ENCODE measurements at places on chromosomes 16 and 17.

DNA sequence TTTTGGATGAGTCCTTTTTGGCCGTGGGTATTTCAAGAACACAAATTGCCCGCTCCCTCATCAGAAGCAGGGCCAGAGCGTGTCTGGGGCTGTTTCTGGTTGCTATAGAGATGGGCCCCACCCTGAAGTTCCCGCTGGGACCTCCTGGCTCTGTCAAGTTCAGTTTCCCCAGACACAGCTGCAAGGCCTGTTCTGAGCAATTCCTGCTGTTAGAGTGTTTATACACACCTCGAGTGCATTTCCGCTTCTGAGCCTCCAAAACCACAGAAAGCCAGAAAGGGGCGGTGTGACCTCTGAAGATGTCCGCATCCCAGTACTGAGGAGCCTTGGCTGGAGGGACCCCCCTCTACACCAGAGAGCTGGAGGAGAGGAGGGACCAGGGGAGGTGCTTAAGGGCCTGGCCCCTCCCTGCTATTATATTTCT, 9.3 kb upstream of the WBP2 start:
- no peaks in the 10 kb centered on the region for H3K36me3 ChIP-seq
- peak; percentile 52 for DNase-seq
- peak overlapping the region; percentile 86 for H3K27ac ChIP-seq
- H3K27me3 ChIP-seq, result no peaks in the 10 kb centered on the region
- H3K4me3 ChIP-seq, result peak overlapping the region; percentile 28

GRCh38 chr17:47804461-47804860, 17.1 kb downstream of the OSBPL7 start:
- H3K27me3 ChIP-seq, result no peaks in the 10 kb centered on the region
- no peak overlapping the region for H3K27ac ChIP-seq
- DNase-seq, result no peak
- no peaks in the 10 kb centered on the region for H3K4me1 ChIP-seq
- no peak overlapping the region for H3K4me3 ChIP-seq

DNA sequence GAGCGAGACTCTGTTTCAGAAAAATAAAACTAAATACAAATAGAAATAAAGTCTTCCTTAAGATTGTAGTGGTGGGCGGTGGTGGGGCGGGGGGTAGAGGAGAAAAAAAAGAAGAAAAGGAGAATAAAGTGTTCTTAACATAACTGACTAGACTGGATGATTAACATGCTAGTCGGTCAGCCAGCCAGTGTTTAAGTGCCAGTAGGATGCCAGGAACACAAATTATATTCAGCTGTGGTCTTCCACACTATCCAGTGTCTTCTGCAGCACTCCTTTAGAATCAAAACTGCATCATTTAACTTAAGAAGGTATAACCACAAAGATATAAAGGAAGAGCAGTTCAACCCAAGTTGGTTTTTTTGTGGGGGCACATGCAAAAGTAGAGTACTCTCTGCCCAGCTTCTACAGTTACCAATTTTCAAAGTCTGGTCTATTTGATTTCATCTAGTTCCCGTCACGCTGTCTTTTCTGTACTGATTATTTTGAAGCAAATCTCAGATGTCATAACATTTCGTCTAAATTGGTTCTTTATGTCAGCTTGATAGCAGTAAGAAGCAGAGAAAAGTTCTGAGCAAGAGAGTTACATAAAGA, 15.8 kb downstream of the HEATR3 start:
- peaks cover 78% of the 10 kb centered on the region for H3K36me3 ChIP-seq
- H3K27ac ChIP-seq, result no peak overlapping the region
- no peaks in the 10 kb centered on the region for H3K27me3 ChIP-seq
- no peak for DNase-seq
- no peak overlapping the region for H3K4me3 ChIP-seq

DNA sequence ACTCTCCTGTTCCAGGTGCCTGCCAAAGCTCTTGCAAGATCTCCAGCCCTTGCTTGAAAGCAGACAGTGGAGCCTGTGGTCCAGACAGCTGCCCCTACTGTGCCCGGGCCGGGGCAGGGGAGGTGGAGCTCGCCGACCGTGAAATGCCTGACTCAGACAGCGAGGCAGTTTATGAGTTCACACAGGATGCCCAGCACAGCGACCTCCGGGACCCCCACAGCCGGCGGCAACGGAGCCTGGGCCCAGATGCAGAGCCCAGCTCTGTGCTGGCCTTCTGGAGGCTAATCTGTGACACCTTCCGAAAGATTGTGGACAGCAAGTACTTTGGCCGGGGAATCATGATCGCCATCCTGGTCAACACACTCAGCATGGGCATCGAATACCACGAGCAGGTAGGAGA, 17.7 kb downstream of the CACNA1G start:
- peaks cover 28% of the 10 kb centered on the region for H3K27me3 ChIP-seq
- H3K4me3 ChIP-seq, result no peak overlapping the region
- no peaks in the 10 kb centered on the region for H3K4me1 ChIP-seq
- DNase-seq, result no peak

GRCh38 chr16:67050796-67051195, 21.8 kb downstream of the CBFB start:
- H3K36me3 ChIP-seq, result peaks cover 23% of the 10 kb centered on the region
- no peak for DNase-seq
- no peak overlapping the region for H3K27ac ChIP-seq
- no peaks in the 10 kb centered on the region for H3K27me3 ChIP-seq

- no peaks in the 10 kb centered on the region for H3K36me3 ChIP-seq
- H3K4me1 ChIP-seq, result peaks cover 28% of the 10 kb centered on the region
- H3K4me3 ChIP-seq, result peak overlapping the region; percentile 56
- DNase-seq, result no peak
Measured at GRCh38 chr17:74858672-74859458, 820 bp downstream of the GRIN2C start.

GRCh38 chr16:50989047-50989446, 162.0 kb downstream of the SALL1 start:
- no peak overlapping the region for H3K27ac ChIP-seq
- DNase-seq, result no peak
- H3K4me1 ChIP-seq, result no peaks in the 10 kb centered on the region
- H3K27me3 ChIP-seq, result no peaks in the 10 kb centered on the region
- no peak overlapping the region for H3K4me3 ChIP-seq

DNA sequence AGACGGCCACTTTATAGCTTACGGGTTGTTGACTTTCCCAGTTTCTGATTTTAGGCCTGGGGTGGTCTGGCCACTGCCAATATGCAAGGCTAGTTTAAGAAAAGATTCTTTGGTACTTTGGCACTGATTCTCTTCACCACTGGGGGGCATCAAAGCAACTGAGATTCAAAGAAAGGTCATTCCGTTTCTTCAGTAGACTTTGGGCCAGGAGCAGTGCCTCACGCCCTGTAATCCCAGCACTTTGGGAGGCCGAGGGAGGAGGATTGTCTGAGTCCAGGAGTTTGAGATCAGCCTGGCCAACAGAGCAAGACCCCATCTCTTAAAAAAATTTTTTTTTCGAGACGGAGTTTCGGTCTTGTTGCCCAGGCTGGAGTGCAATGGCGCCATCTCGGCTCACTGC, 53.0 kb downstream of the RPA1 start:
- peaks cover 77% of the 10 kb centered on the region for H3K36me3 ChIP-seq
- no peak overlapping the region for H3K27ac ChIP-seq
- no peak for DNase-seq
- no peaks in the 10 kb centered on the region for H3K27me3 ChIP-seq
- no peak overlapping the region for H3K4me3 ChIP-seq
- H3K4me1 ChIP-seq, result no peaks in the 10 kb centered on the region

- H3K4me1 ChIP-seq, result no peaks in the 10 kb centered on the region
- H3K4me3 ChIP-seq, result no peak overlapping the region
Measured at GRCh38 chr16:66617728-66618127, 13.2 kb downstream of the CMTM3 start.

DNA sequence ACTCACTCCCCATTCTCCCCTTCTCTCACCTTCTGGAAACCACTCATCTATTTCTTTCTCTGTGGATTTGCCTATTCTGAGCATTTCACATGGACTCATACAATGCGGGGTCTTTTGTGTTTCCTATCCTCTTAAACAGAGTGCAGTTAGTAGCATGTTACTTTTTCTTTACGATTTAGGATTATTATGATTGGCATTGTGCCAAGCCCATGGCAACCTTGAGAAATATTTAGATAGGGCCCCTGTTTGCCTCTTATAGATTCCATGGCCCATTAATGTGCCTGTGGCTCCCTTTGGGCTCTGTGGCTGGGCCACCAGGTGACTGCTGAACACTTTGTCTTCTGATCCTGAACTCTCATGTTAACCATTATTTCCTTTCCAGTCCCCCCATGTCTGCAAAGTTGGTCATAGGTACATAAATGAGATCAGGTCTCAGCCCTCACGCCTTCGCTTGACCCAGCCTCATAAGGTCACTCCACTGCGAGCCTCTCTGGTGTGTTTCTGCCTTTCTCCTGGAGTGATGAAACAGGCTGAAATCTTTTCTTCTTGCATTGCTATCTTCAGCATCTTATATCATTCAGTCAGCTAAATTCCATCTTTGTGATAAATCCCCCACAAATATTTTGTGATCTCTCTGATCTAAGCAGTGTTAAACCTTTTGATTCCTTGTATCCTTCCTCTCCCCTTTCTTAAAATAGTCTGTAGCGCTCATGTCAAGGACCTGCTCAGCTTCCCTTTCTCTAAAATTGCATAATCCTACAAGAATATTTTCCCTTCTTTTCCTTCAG, 44.0 kb downstream of the MYH3 start:
- no peak overlapping the region for H3K27ac ChIP-seq
- H3K27me3 ChIP-seq, result peaks cover 7% of the 10 kb centered on the region
- H3K36me3 ChIP-seq, result no peaks in the 10 kb centered on the region
- no peak overlapping the region for H3K4me3 ChIP-seq

GRCh38 chr17:882827-883585, 96.6 kb downstream of the NXN start:
- H3K4me1 ChIP-seq, result peaks cover 4% of the 10 kb centered on the region
- H3K27me3 ChIP-seq, result peaks cover 9% of the 10 kb centered on the region
- no peaks in the 10 kb centered on the region for H3K36me3 ChIP-seq
- H3K27ac ChIP-seq, result no peak overlapping the region

GRCh38 chr17:10477701-10478100, 8.3 kb upstream of the MYH4 start:
- H3K27me3 ChIP-seq, result no peaks in the 10 kb centered on the region
- no peaks in the 10 kb centered on the region for H3K4me1 ChIP-seq
- no peak overlapping the region for H3K27ac ChIP-seq

Data from activated B cell treated with CpG ODN at 0.5 μM for 24 hours (primary cell).